ENCODE measurements at places on chromosomes 13 and 19.
A peak's percentile ranks its signal among the peaks of the same experiment; 100 is the strongest.

DNA sequence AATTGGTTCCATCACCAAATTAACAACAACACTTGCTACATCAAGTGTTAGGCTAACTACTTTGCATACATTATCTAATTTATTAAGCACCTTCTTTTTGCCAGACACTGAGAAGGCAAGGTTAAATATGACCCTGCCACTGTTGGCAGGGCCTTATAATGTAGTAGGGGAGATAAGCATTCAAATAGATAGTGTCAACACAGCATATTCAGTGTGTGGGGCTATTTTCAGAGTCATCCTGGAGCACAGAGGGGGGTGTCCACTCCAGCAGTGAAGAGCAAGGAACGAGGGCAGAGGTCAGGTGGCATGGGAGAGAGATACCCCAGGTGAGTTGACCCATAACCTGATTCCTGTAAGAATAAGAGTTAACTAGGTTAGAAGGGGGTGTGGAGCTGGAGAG lies 121.6 kb downstream of the COG6 start:
- DNase-seq: no peak

- no peak for DNase-seq
These were observed 41.5 kb upstream of the C13orf46 start for GRCh38 chr13:114015111-114015968.

- DNase-seq: no peak
These were observed 1.6 kb downstream of the PLEKHG2 start for GRCh38 chr19:39413911-39414608.

DNA sequence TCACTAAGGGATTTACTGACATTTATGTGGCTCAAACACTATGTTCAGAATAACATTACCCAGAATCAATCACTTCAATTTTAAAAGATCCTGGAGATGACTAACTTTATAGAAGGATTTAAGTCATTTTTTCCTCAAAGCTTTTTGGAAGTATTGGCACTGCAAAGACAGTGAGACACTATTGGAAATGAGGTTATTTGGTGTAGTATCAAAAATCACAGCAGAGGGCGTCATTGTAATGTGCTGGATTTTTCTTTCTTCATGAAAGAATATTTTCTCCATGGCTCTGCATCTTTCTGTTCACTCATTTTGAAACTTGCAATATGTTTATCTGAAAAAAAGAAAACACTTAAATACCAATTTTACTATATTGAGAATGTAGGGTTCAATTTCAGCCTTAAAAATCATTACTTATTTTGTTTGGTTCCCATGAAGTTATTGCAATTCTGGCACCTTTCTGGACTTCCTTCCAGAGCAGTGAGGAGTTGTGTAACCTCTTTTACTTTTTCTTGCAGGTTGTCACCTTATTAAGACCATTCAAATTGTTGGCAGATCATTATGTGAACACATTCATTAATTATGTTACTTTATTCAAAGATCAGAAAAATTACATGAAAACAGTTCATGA lies 3.7 kb upstream of the CSNK1A1L start:
- DNase-seq: no peak

- DNase-seq: peak; percentile 7
These were observed 105.6 kb downstream of the SPRY2 start for GRCh38 chr13:80235166-80235966.

DNA sequence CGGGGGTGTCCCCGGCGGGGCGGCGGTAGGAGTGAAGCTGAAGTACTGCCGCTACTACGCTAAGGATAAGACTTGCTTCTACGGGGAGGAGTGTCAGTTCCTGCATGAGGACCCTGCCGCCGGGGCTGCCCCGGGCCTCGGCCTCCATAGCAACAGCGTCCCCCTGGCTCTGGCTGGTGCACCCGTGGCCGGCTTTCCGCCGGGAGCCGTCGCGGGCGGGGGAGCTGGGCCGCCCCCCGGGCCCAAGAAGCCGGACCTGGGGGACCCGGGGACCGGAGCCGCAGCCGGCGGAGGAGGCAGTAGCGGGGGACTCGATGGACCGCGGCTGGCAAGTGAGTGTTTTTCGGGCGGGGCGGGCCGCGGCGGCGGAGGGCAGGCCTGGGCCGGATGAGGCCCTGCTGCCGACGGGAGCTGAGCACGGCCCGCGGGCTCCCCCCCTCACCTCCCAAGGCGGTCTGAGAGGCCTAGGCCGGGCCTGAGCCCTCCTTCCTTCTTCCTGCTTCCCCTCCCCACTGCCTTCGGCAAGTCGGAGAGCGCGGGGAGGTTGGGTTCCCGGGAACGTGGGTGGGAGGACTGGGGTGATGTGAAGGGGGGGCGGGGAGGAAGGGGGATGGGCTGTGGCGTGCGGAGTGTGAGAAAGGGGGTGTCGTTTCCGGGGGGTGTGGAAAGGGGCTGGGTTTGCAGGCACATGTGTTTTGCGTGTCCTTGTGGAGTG lies 568 bp downstream of the PAN3 start:
- no peak for DNase-seq

- no peak for DNase-seq
These were observed 65.1 kb upstream of the GTF3A start for GRCh38 chr13:27359199-27359821.

DNA sequence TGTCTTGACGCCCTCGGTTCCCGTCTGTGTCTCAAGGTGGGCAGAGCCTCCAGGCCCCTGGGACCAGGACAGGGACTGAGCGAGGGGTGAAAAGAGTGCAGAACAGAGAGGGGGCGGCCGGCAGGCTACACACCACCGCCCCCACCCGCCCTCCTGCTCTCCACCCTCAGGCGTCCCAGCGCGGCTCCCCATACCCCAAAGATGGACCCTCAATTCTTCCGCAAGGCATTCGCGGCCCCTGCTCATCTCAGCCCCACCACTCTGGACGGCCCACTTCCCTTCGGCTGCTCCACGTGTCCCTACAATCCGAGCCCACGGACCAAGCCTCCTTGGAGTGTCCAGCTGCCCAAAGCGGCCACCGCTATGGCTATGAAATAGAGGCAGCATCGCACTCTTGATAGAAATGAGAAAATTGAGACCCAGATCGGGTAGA lies 1.8 kb downstream of the KLF16 start:
- DNase-seq: no peak

- no peak for DNase-seq
These were observed 9.5 kb downstream of the GPR32 start for GRCh38 chr19:50779504-50780457.

DNA sequence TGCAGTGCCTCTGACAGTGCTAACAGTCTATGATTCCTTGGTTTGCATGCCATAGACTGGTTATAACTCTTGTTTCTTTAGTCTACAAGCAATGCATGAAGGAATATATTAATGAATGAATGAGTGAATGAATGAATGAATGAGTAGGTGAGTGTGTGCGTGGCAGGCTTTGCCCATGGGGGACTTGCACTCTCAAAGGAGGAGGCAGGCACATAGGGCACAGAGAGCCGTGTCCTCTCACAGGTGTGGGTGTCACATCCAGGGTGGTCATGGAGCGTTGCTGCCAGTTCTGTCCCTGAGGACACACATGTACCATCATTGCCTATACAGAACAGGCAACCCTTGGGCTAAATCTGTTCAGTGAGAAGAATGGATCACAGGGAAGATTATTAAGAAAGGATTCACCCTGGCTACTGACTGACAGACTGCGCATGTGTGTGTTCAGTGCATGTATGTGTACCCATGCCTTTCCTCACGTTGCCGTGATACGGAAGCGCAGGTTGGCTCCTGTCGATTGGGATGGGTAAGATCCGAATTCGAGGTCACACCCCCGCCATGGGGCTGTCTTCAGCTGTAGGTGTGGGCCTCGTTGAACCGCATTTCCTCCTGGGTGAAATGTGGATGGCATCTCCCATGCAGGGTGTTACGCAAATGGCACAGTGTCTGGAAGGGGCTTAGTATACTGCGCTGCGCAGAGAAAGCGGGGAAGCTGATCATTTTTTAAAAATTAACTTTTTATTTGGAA lies 161.4 kb downstream of the STK24 start:
- DNase-seq: no peak

DNA sequence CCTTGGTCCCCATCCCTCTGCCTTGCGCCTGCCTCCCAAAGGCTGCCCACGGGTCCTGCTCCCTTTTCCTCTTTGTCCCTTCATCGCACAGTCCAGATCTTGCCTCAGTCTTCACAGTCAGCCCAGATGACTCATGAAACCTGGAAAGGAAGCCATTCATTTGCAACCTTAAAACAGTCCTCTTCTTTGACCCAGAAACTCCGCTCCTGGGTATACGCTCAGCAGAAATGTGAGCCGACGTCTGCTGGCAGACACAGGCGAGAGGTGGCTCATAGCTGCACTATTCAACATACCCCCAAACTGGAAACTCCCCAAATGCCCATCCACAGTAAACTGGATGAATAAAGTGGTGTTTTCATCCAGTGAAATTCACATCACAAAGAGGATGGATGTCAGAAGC lies 13.6 kb upstream of the PEPD start:
- DNase-seq: no peak

Data from NCI-H1436 treated with DMSO at 0.1 percent for 48 hours (cell line).